ENCODE measurements at places on chromosomes 3 and 15.

DNA sequence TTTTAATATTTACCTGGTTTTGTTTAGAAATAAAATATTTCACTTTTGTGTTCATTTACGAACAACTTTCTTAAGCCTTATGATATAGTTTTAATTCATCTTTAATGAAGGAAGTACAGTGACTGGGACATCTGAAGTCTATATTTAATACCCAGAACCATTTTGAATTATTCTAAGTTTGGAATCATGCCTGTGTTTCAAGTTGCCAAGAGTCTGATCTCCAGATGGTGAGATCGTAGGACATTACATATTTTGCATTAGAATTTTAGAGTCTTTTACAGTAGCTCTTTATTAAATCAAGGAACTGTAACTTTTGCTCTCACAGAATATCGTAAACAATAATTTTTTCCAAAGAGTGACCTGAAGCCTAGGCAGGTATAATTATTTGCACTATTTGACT lies 420.7 kb downstream of the SI start:
- no peak for DNase-seq

- DNase-seq = no peak
Measured at GRCh38 chr15:50628421-50628820, 58.2 kb downstream of the TRPM7 start.

GRCh38 chr3:9837701-9838582 lies 5.9 kb downstream of the RPUSD3 start:
- no peak for DNase-seq

GRCh38 chr3:71000483-71000882 lies 583.0 kb downstream of the FOXP1 start:
- DNase-seq = no peak

GRCh38 chr3:152841131-152841530 lies 6.2 kb downstream of the P2RY1 start:
- no peak for DNase-seq

DNA sequence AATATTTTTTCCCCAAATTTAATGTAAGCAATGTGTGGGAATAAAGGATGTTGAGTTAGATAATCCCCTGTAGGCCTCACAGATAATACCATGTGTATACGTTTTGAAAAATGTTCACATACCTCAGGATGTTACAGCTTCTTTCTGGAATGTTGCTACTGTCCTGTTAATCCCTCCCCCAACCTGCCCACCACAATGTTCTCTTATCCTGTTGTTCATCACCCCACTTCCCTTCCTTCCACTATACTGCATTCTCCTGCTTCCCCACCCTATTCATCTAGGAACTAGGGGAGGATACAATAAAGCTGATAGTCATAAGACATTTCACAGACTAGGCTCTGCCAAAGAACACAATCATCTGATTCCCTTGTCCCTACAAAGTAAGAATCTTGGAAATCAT lies 92.1 kb downstream of the IGF2BP2 start:
- DNase-seq = peak; percentile 38

- no peak for DNase-seq
Measured at GRCh38 chr3:45574067-45574494, 20.5 kb upstream of the LIMD1 start.

DNA sequence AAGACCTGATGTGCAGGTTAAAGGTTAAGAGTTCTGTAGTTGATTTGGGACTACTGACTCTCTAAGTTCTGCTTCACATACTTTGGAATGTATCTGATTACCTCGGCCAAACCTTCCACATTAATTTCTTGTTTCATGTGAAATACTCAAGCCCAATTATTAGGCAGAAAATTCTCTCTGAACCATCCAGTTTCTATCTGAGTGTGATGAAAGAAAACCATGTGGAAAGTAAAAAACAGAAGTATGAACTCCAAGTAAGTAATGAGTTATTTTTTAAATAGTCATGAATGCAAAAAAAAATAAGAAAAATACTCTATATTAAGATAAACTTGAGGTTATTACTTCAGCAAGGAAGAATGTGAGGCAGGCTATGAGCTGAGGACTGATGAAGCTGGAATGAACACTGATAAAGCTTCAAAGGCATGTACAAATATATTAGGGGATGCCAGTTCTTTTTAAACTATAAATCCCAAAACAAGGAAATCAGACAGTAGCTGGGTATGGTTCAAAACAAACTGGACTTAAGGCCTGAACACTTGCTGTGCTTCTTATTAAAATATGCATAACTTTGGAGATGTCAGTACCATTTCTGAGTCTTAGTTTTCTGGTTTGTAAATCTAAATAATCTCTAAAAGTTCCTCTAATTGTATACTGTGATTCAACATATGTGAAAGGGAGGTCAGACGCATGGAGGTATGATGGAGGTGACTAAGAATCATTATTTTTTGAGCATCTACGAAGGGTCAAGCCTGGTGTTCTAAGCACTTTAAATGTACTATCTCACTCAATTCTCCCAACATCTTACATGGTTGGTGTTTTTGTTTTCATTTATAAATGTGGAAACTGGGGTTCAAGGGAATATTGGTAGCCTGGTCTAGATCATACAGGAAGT lies 59.6 kb downstream of the COL6A6 start:
- DNase-seq = peak; percentile 9

- no peak for DNase-seq
Measured at GRCh38 chr3:138378990-138379389, 30.6 kb downstream of the MRAS start.

DNA sequence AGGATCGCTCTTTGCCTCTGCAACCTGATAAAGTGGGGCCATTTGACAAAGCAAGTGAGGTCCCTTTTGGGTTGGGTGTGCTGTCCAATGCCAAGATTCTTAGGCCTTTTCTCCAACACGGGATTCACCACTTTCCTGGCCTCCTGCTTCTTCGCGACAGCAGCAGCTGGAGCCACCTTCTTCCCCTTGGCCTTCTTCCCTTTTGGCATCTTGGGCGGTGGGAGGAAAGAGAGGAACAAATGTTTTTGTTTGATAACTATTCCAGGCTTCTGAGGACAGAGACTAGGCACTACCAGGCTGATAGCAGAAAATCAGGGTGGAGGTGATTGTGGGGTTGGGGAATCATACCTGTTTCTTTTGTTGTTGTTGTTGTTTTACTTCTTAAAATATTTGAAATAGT lies 30.0 kb upstream of the FAM81A start:
- no peak for DNase-seq

DNA sequence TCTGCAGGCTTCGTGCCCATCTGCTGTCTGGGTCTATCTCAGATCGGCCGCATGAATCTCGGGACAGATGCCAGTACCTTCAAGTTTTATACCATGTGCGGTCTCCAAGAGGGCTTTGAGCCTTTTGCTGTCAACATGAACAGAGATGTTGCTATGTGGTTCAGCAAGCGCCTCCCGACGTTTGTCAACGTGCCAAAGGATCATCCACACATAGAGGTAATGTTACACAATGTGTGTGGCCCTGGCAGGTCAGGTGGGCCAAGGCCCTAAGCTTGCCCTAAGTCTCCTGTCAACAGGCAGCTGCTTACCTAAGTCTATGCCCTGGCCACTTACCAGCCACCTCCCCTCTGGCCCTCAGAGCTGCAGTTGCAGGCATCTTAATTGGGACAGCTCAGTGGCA lies 324.0 kb upstream of the CHRM5 start:
- DNase-seq = no peak

GRCh38 chr3:156353563-156353962 lies 201.4 kb downstream of the SSR3 start:
- no peak for DNase-seq

DNA sequence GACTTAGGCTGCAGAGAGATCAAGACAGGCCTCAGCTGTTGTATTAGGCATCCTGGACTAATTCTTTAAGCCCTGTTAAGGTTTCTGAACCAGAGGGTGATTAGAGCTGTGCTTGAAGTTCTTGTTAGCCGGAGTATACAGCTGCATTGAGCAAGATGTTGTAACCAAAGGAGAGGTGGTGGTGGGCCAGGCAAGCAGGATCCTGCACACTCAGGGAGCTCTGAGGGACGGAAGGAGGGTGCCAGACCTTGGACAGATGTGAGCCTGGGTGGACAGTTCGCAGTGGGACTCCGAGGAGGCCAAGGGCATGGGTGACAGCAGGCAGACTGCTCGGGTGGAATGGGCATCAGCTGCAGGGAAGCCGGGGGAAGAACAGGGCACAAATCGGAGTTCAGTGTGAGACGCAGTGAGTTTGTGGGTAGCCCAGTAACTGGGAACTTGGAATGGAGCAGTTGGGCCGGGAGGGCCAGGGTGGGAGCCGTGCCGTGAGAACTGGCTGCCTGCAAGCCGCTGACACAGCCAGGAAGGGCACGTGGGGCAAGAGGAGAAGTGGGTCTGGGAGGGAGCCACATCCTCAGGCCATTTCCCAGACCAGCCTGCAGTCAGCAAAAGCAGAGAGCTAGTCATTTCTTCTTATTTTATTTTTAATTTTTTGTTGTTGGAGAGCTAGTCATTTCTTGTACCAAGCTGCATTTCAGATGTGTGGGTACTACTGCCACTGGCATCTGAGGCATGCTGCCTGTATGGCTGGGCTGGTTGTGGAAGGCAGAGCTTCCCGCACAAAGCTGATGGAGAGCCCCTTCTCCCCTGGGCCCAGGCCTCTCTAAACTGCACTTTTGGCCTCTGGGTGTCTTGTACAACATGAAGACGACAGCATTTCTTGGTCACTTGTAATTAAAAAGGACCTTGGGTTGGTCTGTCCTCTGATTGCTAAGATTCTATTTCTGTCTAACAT lies 61.0 kb downstream of the PGPEP1L start:
- DNase-seq = peak; percentile 29

DNA sequence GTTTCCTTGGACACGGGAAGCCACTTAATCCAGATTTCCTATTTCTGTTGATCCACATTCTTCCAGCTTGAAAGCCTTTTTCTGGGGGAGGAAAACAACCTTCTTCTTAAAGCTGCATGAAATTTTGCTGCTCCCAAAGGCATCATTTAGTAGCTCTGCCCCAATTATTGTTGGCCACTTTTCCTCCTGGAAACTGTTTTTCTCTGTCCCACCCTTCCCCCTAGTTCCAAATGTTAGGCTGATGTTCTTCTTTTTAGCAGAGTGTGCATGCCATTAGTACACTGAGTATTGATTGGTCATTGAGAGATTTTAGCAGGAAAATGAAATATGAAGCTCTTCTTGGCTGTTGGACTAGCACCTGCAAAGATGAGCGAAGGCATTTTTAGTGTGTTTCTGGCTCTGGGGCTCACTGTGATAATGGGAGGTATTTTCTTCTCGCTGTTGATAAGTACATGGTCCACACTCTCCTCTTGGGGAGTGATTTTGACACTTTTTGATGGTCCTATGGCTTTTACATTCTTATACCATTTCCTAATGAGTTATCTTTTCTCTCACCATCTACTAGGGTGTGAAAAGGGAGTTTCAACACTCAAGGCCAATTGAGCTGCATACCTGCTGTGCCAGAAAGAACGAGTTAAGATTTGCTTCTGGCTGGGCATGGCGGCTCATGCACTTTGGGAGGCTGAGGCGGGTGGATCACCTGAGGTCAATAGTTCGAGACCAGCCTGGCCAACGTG lies 200.5 kb downstream of the PTPRG start:
- peak; percentile 12 for DNase-seq

DNA sequence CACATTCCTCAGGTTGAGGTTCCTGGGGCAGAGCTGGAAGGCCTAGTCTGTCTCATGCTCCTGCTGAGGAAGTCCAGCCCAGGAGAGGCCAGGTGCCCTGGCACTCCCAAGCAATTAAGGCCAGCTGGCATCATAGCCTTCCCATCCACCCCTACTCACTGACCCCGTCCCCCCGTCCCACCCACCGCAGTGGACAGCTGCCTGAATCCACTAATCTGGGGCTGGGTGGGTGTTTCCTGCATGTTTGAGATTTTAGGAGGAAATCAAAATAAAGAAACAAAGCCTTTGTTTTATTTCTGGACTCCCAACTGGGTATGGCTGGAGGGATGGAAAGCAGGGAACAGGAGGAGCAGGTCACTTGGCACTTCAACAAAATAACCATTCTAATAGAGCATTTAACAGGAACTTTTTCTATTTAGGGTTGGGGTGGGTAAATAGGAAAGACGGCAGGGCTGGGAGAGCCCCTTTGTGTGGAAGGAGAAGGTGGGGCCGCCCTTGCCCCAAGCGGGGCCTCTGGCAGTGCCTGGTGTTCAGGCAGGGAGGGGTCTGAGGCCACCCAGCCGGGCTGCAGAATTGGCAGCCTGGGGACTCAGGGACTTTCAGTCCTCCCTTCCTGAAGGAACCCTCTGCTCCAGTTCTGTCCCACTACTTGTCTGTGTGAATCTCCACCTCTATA lies 8.5 kb downstream of the MRAS start:
- no peak for DNase-seq

DNA sequence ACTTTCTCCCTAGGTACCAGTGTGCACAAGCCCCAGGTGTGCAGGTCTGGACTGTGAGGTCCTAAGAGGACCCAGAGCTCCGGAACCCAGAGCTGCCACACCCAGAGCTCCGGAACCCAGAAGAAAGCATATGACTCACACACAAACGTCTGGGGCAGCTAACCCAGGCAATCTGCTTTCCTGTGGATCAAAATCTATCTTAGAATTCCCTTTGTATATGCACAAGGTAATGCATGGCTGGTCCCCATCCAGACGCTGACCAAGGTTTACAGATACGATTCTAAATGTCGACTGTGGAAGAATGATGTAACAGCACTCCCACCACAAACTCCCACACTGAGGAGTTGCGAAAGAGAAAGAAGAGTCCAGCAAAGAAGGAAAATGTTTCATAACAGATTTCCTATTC lies 15.7 kb downstream of the KCNMB2 start:
- DNase-seq = peak; percentile 38

DNA sequence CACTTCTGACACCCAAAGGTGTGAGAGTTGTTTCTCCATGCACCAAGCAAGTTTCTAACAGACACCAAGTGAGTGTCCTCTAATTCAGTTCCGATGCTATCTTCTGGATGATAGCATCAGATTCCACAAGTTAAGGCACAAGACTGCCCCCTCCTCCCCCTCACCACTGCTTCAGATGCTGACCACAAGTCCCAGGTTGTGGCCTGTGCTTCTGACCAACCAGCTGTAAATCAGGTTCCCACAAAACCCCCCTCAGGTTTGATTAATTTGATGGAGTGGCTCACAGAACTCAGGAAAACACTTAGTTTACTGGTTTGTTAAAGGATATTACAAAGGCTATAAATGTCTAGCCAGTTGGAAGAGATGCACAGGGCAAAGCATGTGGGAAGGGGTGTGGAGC lies 7.0 kb upstream of the PLA1A start:
- no peak for DNase-seq

DNA sequence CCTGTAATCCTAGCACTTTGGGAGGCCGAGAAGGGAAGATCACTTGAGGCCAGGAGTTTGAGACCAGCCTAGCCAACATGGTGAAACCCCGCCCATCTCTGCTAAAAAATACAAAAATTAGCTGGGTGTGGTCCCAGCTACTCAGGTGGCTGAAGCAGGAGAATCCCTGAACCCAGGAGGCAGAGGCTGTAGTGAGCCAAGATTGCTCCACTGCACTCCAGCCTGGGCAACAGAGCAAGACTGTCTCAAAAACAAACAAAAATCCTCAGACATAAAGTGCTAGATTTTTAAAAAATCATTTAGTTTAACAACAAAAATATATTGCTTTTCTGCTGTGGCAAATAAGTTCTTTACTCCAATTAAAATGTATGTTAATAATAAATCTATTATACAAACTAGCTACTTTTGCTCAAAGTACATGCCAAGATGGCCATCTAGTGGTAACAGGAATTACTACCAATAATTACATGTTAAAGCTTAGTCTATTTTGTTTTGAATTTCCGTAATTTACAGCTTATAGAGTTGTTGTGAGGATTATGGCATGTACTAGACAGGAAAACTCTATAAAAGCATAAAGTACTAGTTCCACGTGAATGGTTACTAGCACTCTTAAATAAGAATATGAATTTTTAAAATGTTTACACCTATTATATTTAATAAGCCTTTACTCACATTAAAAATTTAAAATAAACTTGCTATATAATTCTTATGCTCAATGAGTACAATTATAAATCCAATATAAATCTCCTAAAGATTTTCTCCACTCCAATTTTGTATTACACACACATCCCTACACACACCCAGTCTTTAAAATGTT lies 39.0 kb downstream of the GABPB1 start:
- DNase-seq = peak; percentile 33

Measured in stromal cell of bone marrow (primary cell).